CD4-positive, alpha-beta T cell treated with Interleukin-2 at 100 ng/mL for 4 hours (primary cell): ENCODE measurements at places on chromosomes 4 and X.
A peak's percentile ranks its signal among the peaks of the same experiment; 100 is the strongest.

DNA sequence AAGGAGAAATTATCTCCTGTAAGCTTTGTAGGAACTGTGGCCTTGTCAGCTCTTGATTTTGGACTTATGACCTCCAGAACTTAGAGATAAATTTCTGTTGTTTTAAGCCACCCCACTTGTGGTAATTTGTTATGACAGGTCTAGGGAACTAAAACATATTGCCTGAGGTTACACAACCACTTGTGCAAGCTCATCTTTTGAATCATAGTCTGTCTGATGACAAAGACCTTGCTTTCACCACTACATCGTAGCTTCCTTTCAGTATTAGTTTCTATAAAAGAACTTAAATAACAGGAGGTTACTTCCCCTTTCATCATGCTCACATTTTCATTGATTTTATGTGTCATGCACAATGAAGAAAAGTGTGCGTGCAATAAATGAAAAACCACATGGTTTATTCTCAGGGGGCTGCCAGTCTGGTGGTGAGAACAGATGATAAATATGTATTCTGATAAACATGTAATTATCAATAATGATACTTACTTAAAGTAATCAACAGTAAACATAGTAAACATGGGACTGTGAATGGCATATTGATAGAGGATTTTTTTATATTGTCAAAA, 690.0 kb upstream of the HS3ST1 start:
- peak; percentile 7 for DNase-seq

DNA sequence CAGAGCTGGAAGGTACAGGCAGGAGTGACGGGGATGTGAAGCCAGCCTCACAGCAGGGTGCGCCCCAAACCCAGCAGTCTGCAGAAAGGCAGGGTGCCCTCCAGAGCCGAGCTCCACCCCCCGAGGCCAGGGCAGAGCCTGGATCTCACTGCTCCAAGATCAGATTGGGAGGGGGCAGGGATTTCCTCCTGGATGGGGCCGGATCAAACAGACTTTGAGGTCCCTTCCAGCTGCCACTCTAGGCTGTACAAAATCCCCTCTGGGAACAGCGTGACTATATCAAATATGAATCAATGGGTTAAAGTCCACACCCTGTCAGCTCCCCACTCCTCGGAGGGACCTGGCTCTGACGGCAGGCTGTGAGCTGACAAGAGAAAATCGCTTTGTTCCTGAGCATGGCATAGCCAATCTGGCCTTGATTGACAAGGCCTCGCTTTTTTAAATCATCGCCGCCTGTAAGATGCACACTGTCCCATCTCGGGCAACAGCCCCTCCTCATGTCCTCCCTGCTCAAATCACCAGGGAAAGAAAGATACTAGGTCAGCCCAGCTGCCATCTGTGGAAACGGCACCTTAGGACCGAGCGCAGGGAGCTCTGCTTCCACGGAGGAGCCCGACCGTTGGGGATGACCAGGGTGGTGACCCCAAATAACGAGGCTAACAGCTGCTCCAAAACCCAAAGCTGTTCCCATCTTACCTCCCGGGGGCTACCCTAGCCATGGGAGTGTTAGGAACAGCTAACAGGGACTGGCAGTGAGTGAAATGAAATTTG, 39.9 kb downstream of the PSAPL1 start:
- DNase-seq, result no peak

GRCh38 chr4:109559625-109559982, 442 bp upstream of the MCUB start:
- peak; percentile 33 for DNase-seq

DNA sequence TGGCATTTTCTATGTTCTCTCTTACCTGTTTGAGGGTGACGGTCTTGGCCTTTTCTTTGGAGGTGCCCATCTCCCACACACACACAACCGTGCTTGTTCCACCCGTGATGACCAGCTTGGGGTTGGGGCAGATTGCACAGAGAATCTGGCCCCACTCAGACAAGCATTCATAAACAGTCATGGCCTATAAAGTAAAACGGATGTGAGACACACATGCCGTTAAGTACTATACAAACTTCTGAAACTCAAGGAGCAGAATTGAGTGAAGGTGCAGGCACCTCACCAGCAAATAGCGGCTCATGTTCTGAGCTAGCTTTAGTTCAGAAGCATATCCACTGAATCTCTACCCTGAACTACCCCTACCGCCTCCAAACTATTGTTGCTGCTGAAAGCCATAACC, 107.6 kb downstream of the CDS1 start:
- DNase-seq, result no peak

DNA sequence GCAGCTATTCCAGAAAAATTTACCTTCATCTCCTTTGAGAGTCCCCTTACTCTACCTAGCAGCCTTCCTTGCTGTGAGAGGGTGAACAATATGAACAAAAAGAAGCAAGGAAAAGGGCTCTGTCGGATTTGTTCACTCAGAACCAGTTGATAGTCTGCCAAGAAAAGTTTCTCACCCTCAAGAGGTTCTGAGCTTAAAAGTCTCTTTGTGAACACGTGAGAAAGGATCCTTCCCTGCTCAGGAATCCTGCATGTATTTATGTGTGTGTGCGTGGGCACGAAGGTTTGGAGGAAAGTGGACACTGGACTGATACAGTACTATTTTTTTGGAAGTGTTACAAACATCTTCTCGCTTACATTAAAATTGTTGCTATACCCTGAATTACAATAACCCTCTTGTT, 178.6 kb upstream of the JADE1 start:
- no peak for DNase-seq

GRCh38 chrX:152886716-152887115, 11.2 kb upstream of the ZNF185 start:
- DNase-seq, result no peak

DNA sequence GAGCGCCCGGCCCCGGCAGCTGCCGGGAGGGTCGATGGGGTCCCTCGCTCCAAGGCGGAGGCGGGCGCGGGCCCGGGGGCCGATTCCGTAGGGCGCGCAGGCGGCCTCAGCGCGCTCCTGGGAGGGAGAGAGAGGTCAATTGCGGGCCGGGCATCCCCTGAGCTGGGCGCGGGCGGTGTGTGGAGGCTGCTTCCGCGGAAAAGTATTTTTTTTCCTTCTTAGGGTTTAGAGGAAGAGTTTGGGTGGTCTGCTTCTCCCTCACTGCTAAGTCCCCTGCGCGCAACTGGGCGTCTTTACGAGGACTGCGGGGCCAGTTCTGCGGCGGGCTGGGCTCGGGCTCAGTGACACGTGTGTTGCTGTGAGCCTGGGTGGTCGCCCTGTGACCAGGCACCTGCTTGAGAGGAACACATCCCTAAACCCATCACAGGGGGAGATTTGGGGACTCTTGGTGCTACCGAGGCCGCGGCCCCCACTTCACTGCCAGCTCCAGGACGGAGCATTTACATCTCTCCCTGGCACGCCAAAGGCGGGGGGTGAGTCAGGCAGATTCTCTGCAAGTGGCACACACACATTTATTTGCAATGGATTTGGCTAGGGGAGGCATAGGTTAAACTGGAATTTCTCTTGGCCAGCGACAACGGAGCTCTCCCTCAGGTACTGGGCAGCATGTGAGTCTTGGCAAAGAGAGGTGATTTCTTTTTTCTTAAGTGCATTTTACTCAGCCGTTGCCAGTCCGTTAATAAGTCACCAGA, 151.2 kb upstream of the SLC4A4 start:
- peak; percentile 11 for DNase-seq

- no peak for DNase-seq
Measured at GRCh38 chr4:119025420-119025819, 110.2 kb upstream of the MYOZ2 start.

- DNase-seq, result no peak
Measured at GRCh38 chr4:71009086-71009485, 15.6 kb downstream of the DCK start.

GRCh38 chr4:105496899-105497298, 23.0 kb upstream of the PPA2 start:
- DNase-seq, result no peak

DNA sequence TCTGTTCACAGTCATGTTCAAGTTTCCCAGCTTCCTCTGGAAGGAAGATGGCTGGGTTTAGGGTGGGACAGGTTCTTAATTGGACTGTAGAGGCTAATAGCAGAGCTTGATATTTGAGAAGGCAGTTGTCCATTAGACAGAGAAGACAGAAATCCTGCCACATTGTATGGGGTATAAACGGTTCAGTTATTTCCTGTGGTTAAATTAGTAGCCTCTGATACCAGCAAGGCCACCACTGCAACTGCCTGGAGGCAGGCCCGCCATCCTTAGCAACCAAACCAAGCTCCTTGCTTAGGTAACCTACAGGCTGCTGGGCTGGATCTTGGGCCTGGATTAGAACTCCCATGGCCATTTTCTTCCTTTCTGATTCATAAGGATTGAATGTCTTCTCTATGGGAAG, 1367.0 kb downstream of the PCDH7 start:
- DNase-seq, result no peak

DNA sequence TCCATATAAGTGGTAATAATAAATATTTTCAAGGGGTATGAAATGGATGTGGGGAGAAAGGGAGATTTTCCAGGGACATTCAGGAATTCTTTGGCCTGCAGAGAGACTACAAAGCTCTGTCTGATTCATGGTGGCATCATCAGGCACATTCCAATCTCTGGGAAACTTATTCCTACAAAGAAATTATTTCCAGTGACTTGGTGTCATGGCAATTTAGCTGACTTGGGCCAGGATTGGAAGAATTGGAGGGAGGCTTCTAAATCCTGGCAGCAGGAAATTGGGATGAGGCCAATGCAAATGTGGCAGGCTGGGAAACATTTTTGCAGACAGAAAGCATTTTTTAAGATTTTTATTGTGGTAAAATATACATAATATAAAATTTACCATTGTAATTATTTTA, 204.6 kb downstream of the RTL9 start:
- no peak for DNase-seq

GRCh38 chrX:153853180-153853901, 23.0 kb upstream of the PDZD4 start:
- DNase-seq, result no peak

DNA sequence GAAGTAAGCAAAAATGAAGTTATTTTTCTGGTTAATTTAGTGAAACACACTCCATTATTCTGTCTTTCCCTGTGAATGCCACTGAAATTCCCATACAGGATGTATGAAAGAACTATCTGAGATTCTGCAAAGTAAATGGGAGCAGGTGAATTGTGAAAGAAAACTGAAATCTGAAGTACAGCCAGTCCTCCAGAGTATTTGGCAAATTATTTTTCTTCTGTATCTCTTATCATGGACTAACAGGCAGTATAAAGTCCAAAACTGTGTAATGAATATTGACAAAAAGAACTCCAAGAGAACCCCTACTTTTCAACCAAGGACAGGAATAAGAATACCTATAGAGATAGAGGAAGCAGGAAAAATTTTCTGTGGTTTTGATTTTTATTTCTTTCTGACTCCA, 40.8 kb upstream of the AR start:
- DNase-seq, result no peak

- no peak for DNase-seq
Measured at GRCh38 chr4:150215601-150216000, 137.4 kb downstream of the DCLK2 start.

GRCh38 chrX:13077168-13077567, 32.7 kb upstream of the FAM9C start:
- peak; percentile 75 for DNase-seq

GRCh38 chr4:52665592-52665991, 6.5 kb upstream of the USP46 start:
- DNase-seq, result peak; percentile 48

DNA sequence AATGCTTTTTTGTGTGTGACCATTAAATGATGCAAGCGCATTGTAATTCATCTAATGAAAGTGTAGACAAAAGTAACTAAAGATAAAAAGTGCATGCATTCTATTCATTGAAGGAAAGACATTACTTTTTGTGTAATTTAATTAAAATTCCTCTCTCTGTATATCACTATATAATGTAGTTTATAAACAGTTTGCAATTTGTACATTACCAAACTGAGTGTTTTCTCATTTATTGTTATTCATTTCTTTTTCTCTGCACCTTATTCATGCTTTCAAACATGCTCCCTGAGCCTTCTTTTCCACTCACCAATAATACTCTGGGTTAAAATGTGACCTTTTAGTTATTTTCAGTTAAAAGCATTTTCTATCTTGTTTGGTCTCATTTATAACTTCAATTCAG, 713.7 kb upstream of the AADAT start:
- no peak for DNase-seq

DNA sequence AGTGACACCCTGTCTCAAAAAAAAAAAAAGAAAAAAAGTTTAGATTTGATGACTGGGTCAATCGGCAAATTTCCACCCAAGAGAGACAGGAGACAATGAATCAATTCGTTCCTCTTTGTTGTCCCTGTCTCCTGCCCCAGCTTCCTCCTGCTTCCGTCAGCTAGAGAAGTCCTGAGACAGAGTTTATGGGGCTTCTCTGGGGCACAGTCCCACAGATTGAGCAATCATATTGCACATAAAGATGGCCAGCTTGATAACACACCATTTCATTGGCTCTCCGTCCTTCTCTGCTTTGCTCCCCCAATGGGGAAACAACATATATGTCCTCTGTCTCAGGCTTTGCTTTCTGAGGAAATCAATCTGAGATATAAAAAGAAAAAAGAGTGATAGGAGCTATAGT, 78.4 kb upstream of the FUNDC1 start:
- DNase-seq, result no peak

DNA sequence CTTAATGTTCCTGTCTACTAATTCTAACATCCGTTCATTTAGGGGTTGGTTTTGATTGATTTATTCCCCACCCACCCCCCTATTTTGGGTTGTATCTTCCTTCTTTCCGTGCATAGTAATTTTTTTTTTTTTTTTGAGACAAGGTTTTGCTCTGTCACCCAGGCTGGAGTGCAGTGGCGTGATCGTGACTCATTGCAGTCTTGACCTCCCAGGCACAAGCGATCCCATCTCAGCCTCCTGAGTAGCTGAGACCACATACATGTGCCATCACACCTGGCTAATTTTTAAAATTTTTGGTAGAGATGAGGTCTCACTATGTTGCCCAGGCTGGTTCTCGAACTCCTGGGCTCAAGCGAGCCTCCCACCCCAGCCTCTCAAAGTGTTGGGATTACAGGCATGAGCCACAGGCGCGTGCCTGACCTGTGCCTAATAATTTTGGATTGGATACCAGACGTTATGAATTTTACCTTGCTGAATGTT, 79.9 kb downstream of the ZFX start:
- no peak for DNase-seq

GRCh38 chr4:20735931-20736330, 35.7 kb downstream of the PACRGL start:
- DNase-seq, result no peak

GRCh38 chr4:7334521-7335275, 100.0 kb downstream of the PSAPL1 start:
- DNase-seq, result no peak

GRCh38 chrX:35076061-35076460, 133.5 kb downstream of the FAM47B start:
- no peak for DNase-seq

- DNase-seq, result no peak
Measured at GRCh38 chrX:111914398-111915090, 38.6 kb downstream of the TRPC5OS start.
